ENCODE measurements at places on chromosomes 4 and X.
A peak's percentile ranks its signal among the peaks of the same experiment; 100 is the strongest.

- DNase-seq, result no peak
Observed at GRCh38 chrX:2523911-2524310, 23.1 kb upstream of the DHRSX start.

DNA sequence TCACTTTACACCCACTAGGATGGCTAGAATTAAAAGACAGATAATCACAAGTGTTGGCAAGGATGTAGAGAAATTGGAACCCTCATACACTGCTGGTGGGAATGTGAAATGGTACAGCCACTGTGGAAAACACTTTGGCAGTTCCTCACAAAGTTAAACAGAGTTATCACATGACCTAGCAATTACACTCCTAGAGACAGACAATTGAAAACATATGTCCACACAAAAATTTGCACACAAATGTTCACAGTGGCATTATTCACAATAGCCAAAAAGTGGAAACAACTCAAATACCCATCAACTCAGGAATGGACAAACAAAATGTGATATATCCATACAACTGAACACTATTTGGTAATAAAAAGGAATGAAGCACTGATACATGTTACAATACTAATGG, 5.7 kb downstream of the ZNF280C start:
- no peak for DNase-seq

GRCh38 chr4:100926039-100926717, 408.4 kb upstream of the EMCN start:
- DNase-seq, result no peak

DNA sequence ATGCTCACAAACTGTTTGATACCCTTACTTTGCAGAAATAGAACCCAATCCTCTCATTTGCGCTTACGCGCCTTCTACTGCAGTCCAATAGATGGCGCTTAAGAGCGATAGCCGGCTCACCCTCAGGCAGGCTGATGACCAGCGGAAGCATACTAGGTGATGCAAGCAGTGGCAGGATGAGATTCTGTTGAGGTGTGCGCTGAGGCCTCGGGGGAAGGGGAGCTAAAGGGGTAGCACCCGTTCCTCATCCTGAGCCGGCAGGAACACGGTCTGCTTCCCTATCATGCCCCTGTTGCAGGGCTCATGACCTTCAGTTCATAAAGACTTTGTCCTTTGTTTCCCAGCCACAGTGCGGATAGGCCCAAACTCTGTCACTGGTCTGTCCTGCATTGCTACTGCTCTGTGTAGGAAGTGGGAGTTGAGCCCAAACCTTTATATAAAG, 628.9 kb downstream of the TLL1 start:
- peak; percentile 7 for DNase-seq

DNA sequence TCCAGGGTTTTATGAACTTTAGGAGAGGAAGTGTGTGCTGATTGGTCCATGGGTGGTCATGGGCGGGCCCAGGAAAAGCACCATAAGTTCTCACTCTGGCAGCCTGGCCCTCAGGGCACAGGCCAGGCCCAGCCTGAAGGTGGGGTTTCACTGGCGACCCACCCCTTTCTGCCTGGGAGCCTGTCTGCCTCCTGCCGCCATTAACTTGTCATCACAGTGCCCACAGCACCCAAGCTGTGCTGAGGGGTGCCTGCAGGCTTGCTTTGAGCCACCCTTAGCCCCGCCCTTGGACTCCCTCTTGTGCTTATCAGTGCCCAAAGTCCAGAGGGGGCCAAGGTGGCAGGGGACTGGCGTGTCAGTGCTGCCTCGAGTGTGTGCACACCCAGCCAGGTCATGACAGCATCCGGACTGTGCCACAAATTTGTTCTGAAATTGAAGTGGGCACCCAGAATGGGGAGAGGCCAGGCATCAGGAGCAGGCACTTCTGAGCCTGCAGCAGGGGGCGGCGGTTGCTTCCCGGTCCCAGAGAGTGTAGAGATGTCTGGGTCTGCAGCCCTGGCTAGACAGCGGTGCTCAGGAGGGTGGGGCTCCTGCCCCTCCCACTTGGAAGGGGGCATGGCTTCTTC, 455.6 kb downstream of the TMA16 start:
- DNase-seq, result no peak

- no peak for DNase-seq
Observed at GRCh38 chr4:184329659-184330400, 112.2 kb upstream of the ENPP6 start.

GRCh38 chr4:54165438-54165837, 63.7 kb upstream of the PDGFRA start:
- DNase-seq, result no peak

DNA sequence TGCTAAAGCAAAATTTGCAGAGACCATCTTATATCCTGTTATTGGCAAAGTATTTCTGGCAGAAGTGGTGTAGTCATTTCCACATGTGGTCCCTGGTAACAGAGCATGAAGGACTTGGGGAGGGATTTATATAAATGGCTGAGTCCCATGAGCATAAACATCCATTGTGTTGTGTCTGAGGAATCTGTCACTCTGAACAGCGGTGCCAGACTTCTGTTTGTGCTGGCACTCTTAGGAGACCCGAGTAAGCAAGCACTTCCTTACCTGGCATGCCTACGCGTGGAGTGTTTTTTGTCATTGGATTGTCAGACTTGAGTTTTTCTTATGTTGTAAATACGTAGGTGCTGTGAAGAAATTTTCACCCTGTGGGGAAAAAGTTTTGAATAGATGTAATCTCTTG, 285.9 kb downstream of the ARHGAP10 start:
- no peak for DNase-seq

DNA sequence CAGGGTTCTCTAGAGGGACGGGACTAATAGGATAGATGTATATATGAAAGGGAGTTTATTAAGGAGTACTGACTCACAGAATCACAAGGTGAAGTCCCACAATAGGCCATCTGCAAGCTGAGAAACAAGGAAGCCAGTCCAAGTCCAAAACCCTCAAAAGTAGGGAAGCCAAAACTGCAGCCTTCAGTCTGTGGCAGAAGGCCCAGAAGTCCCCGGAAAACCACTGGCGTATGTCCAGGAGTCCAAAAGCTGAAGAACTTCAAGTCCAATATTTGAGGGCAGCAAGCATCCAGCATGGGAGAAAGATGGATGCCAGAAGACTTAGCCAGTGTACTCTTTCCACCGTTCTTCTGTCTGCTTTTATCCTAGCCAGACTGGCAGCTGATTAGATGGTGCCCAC, 227.2 kb downstream of the KCTD8 start:
- DNase-seq, result no peak

DNA sequence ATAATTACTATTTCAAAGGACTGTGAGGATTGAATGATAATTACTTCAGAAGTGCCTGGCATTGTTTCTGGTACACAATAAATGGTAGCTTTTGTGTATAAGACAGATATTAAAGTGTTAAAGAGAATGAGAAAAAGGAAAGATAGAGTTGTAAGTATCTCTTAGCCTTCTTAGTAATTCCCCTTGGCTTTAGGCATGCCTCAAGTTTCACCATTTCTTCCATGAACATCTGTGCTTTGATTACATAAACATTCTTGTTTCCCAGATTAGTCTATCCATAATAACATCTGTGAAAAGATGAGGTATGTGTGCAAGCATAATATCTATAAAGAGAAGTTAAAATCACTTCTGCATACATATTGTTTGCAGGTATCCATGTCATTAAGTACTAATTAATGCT, 230.9 kb upstream of the TEX13A start:
- no peak for DNase-seq

DNA sequence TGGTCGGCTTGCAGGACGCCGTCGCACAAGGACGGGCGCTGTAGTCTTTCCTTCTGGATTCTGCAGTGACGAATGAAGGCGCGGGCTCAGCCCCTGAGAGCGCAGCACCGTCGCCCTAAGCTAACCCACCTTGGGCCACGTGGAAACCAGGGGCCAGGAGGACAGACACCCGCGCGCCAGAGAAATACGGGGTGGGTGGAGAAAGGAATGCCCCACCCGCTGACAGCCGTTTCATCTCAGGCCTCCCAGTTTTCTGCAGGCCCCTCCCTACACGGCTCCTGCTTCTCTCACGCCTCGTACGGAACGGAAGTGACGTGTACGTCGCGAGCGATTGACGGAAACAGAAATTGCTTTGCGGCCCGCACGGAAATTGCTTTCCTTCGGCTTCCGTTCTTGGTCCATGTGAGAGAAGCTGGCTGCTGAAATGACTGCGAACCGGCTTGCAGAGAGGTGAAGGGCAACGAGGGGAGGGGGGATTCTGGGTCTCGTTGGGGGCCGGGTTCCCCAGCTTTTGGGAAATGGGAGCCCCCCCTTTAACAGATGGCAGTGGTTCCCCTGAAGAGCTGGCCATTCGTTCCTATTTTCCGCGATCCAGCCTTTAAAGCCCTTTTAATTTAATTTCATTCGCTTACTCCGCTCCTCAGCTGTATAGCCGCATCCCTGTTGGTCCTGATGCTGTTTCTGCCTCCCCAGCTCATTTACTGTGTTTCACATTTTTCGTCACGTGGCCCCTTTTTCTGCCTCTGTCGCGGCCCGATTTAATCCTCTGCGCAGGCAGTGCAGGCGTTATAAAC, at the start of gene UTP14A:
Gene UTP14A, plus strand, starts transcription at position 378 of the 794 bp plus-strand sequence. Its CDS starts 47 bp downstream, at position 425.
- DNase-seq, result peak; percentile 87

GRCh38 chrX:138890491-138890890, 179.0 kb upstream of the FGF13 start:
- DNase-seq, result no peak

DNA sequence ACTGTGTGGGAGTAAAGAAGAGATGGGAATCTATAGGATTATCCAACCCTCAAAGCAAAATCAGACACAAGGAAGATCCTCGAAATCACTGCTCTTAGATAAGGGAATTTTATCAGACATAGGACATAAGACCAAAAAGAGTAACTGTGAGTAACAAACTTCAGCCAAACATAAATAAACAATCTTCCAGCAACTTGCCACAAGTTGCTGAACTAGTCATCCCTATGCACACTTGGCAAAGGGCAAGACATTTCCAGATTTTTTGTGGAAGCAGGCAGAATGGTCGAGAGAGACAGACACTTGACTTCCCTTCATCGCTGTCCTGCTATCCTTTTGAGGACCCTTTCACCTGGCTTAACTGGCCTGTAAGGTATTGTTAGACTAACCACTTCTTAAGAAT, 89.6 kb downstream of the KCNIP4 start:
- no peak for DNase-seq

- DNase-seq, result no peak
Observed at GRCh38 chr4:129264008-129264657, 168.2 kb downstream of the C4orf33 start.

- no peak for DNase-seq
Observed at GRCh38 chrX:154774622-154775021, 12.0 kb downstream of the DKC1 start.

- DNase-seq, result no peak
Observed at GRCh38 chr4:167715176-167715575, 377.2 kb upstream of the ANXA10 start.

DNA sequence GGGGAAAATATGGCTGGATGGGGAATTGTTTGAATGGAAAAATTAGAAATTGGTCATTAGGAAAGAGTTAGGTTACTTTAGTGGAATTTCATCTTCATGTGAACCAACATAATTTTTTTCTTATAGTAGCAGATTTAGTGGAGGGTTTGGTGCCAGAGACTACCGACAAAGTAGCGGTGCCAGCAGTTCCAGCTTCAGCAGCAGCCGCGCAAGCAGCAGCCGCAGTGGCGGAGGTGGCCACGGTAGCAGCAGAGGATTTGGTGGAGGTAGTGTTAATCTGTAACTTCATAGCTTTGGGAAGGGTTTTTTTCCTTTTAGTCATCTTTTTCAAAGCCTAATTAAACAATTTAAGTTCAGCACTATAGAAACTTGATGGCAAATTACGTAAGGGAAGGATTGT, 13.2 kb downstream of the DDX3X start:
- DNase-seq, result no peak

- no peak for DNase-seq
Observed at GRCh38 chrX:20361081-20361889, 94.6 kb upstream of the RPS6KA3 start.

DNA sequence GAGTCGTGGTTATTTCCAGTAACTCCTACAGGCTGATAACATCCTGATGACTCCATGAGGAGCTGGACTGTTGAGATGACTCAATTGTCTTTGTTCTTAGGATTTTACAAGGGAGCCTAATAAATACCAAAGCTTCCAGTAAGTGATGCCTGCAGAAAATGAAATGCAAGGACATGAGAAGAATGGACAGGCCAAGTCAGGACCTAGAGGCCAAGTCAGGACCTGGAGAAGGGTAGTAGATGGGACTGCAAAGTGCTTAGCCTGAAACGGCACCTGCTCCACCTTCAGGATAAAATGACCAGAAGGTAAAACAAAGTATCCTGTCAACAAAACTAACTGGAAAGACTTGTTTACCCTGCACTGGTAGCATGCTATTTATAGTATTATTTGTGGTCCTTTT, 6.4 kb upstream of the SLC10A6 start:
- DNase-seq, result no peak

GRCh38 chrX:49067285-49068120, 6.3 kb downstream of the PRAF2 start:
- no peak for DNase-seq

GRCh38 chr4:53709693-53710092, 118.4 kb upstream of the LNX1 start:
- no peak for DNase-seq

Measured in K562 (cell line).